CD4-positive, alpha-beta T cell treated with Interleukin-1 beta for 1 hour (primary cell): ENCODE measurements at places on chromosomes 7 and 10.
A peak's percentile ranks its signal among the peaks of the same experiment; 100 is the strongest.

GRCh38 chr7:100090527-100091410, 2.0 kb downstream of the COPS6 start:
- no peak for DNase-seq

GRCh38 chr7:155418304-155418703, 39.6 kb upstream of the EN2 start:
- DNase-seq: no peak

DNA sequence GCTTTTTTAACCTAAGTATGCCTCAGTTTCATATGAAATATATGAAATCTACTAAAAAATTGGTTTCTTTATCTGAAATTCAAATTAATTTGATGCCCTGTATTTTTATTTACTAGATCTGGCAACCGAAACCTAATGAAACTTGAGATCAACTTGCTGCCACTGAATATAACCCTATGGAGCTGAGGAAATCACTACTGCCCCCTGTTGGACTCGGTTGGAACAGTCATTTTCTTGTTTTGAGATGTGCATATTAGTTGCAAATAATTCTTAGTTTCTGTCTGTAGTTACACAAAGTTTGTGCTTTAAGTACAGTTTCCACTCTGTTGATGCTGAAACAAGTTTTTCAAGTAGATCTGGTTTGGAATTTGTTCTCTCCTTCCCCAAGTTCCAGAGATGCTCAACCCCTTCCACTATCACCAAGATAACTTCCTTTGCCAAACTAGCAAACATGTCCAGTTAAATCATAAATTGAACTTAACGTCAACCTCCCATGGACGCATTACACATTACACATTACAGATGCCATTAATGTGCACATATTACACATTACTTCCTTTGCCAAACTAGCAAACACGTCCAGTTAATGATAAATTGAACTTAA, 22.2 kb upstream of the EXOC4 start:
- DNase-seq: peak; percentile 8

- no peak for DNase-seq
Observed at GRCh38 chr10:114726820-114727271, 68.8 kb upstream of the ABLIM1 start.

DNA sequence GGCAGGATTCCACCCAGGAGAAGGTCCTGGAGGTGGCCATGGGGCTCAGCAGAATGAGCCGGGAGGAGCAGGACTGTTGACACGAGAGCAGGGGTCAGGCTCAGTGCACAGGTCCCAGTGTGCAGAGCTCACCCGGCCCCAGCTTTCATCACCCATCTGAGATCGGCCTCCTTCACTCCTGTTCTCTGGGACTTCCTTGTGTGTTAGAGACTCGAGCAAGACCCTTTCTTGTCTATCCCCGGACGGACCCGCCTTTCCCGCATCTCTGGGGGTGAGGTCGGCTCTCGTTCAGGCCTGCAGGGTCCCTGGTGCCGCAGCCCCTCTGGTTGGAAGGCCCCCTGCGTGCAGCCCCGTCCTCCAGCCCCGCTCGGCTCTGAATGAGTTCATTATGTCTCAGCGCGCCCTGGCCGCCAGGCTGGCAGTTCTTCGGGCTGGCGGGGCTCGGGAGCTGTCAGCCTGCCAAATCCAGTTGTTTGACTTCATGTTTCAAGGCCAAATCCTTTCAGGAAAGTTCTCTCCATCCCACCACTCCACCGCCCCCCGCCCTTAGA, 127.9 kb downstream of the LHPP start:
- DNase-seq: no peak
